ENCODE measurements at places on chromosomes 16 and 17. TPM values are rescaled to one million over a fixed set of nuclear protein-coding genes. Genes with fewer than 3 reads are reported as not detected.

The ICAM2 gene
- polyA plus RNA-seq = 34.2 TPM

The PITPNM3 gene
- 12.8 TPM for polyA plus RNA-seq

The TUBB3 gene
- 2.7 TPM for polyA plus RNA-seq

The UMOD gene
- polyA plus RNA-seq = not detected

The ADAD2 gene
- 0.12 TPM for polyA plus RNA-seq

The INPP5K gene
- 27.7 TPM for polyA plus RNA-seq

The TEX19 gene
- polyA plus RNA-seq = not detected

DNA sequence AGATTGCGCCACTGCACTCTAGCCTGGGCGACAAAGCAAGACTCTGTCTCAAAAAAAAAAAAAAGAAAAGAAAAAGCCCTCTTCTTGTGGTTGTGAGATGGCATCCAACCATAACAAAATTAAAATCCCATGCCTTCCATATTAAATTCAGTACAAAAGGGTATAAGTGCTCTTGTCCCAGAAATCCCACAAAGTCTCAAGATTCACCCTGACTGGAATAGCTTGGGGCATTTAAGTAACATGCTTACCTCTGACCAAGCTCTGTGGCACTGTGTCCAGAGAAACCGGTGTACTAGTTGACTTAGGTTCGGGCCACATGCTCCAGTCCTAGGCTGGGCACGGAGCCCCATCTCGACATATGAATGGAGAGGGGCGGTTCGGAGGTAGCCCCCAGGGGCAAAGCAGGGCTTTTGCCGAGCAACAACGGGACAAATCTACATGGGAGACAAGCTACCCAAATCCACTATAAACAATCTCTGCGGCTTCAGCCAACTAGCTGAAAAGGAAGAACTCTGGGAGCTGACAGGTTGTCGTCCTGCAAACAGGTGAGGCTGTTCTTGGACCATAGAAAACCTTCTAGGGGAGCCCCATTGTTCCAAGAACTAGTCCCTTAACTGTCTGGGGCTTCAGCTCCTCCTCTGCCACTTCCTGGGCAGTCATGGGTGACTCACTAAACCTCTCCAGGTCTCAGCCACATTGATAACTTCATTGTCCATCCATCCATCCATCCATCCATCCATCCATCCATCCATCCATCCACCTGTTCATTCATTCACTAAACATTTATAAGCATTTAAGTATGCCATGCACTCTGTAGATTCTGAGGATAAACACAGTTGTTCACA is 10.3 kb upstream of the IL4R start:
- H3K27ac ChIP-seq = no peak overlapping the region
- H3K27me3 ChIP-seq = no peaks in the 10 kb centered on the region
- no peaks in the 10 kb centered on the region for H3K4me1 ChIP-seq
- H3K36me3 ChIP-seq = no peaks in the 10 kb centered on the region
- no peak for DNase-seq

DNA sequence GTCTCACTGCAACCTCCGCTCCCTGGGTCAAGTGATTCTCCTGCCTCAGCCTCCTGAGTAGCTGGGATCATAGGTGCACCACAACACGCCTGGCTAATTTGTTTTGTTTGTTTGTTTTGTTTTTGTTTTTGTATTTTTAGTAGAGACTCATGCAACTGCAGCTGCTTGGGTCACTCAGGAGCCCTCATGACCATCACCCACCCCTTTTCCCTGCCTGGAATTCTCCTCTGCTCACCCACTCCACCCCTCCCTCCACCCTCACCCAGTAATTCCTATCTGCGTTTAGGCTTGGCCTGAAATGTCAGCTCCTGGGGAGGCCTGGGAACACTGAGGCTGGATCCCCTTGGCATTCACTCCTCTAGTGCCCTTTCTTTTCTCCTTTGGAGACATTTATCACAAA is 25.5 kb downstream of the TMEM92 start:
- no peak overlapping the region for H3K4me3 ChIP-seq
- no peak overlapping the region for H3K27ac ChIP-seq
- H3K36me3 ChIP-seq = no peaks in the 10 kb centered on the region
- H3K27me3 ChIP-seq = no peaks in the 10 kb centered on the region
- peaks cover 10% of the 10 kb centered on the region for H3K4me1 ChIP-seq
- no peak for DNase-seq

GRCh38 chr16:87951552-87952538 is 611 bp downstream of the BANP start:
- peak overlapping the region; percentile 99 for H3K27ac ChIP-seq
- peaks cover 6% of the 10 kb centered on the region for H3K4me1 ChIP-seq
- H3K27me3 ChIP-seq = no peaks in the 10 kb centered on the region

GRCh38 chr17:43745541-43745940 is 13.1 kb downstream of the SOST start:
- no peaks in the 10 kb centered on the region for H3K27me3 ChIP-seq
- no peak for DNase-seq

DNA sequence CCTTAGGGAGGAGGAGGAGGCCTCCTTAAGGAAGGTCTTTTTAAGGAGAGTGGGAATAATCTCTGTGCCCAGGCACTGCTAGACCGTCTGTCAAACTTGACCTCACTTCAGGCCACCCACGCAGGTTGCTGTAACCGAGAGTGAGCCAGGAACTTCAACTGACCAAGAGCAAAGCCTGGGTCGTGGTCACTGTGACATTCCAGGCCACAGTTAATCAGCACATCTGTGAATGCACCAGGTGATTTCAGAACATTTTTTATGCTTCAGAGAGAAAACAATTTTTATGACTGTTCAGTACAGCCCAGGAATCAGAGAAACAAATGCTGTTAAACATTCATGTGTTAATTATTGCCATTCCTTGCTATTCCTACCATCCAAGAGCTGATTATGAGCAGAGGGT is 226.6 kb upstream of the ASIC2 start:
- H3K4me1 ChIP-seq = no peaks in the 10 kb centered on the region
- H3K27ac ChIP-seq = no peak overlapping the region
- H3K27me3 ChIP-seq = no peaks in the 10 kb centered on the region
- no peaks in the 10 kb centered on the region for H3K36me3 ChIP-seq
- H3K4me3 ChIP-seq = no peak overlapping the region

DNA sequence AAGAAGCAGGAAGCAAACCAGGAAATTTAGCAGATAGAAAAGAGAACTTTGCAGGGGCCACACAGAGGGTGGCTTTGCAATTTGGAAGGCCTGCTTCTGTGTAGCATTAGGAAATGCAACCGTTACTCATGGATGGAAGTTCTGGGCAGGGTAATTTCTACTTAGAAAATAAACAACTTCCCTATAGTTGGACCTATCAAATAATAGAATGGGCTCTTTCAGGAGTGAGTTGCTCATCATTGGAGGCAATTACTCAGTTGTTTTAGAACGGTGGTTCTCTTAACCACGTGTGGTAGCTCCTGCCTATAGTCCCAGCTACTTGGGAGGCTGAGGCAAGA is 25.8 kb upstream of the HS3ST2 start:
- H3K4me3 ChIP-seq = no peak overlapping the region
- no peak for DNase-seq
- H3K27me3 ChIP-seq = no peaks in the 10 kb centered on the region

- DNase-seq = peak; percentile 50
- peaks cover 13% of the 10 kb centered on the region for H3K4me1 ChIP-seq
- no peak overlapping the region for H3K4me3 ChIP-seq
- H3K27me3 ChIP-seq = no peaks in the 10 kb centered on the region
These were observed 62.9 kb downstream of the ADCY9 start for GRCh38 chr16:4053301-4053845.

DNA sequence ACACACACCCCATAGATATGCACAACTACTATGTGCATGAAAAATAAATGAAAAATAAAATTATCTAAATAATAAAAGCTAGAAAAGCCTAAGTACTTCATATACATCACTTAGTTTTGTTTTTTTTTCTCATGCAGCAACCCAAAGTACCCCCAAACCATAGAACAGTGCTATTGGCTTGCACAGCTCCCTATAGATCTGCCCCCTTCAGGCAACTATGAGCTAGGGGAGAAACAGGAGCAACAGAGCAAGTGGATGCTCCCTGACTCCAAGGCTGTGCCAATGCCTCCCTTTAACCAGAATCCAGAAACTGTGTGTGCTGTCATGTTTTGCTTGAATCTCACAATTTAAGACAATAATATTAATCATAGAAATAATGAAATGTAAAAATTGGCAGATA is 605.5 kb downstream of the TOX3 start:
- no peaks in the 10 kb centered on the region for H3K36me3 ChIP-seq
- no peak overlapping the region for H3K4me3 ChIP-seq
- no peaks in the 10 kb centered on the region for H3K4me1 ChIP-seq
- no peaks in the 10 kb centered on the region for H3K27me3 ChIP-seq
- no peak for DNase-seq

DNA sequence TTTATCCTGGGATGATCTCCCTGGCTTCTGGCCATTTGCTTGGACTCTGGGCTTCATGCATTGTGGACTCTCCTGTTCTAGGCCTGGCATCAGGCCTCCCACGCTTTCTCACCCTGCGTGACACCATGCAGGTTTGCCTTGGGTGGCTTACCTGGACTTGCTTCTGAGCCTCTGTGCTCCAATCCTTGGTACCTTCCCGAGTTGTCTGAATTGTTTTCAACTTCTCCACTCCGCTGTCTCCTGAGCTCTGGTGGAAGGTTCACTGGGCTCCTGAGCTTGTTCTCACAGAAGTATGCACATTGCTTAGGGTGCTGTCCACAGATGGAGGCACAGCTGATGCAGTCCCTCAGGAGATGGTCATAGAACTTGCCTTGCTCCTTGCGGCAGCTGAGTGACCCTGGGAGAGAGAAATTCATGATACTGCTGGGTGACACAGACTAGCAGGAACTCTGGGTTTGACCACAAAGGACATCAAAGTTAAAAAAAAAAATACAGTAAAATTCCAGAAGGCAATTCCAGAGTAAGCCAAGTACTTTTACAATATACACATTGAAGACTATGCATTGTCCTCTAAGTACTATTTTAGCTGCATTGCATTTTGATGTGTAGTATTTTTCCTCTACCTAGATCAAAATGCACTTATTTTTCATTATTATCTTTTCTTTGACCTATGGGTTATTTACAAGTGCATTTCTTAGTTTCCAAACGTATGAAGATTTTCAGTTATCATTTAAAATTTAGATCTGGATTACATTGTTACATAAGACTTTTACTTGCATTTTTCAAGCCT is 23.1 kb downstream of the TNFRSF13B start:
- H3K4me3 ChIP-seq = no peak overlapping the region
- no peaks in the 10 kb centered on the region for H3K36me3 ChIP-seq
- no peaks in the 10 kb centered on the region for H3K4me1 ChIP-seq
- H3K27ac ChIP-seq = no peak overlapping the region
- DNase-seq = no peak

DNA sequence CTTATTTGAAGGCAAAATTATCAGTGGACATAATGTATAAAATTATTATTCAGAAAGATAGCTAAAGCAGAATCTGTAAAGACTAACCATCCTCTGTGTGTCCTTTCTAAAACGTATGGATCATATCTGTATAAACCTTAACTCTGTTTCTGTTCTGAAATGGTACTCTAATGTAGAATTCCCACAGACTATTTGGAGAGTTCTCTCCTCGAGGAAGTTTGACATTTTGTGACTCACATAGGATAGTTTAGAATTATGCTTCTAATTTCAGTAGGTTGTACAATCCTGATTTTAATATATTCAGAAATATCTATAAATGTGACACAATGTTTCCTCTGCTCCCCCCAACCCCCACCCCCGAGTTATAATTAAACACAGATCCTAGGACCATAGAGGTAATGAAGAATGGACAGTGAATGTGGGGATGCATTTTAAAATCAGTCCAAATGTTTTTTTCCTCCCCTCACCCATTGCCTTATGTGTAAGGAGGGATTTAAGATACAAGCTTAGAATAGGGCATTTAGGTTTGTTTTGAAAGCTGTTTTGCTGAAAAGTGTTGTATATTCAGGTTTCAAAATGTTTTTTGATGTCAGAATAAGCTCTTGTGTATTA is 66.8 kb downstream of the BCAS3 start:
- H3K36me3 ChIP-seq = no peaks in the 10 kb centered on the region
- no peak overlapping the region for H3K27ac ChIP-seq
- DNase-seq = no peak
- H3K4me1 ChIP-seq = no peaks in the 10 kb centered on the region

DNA sequence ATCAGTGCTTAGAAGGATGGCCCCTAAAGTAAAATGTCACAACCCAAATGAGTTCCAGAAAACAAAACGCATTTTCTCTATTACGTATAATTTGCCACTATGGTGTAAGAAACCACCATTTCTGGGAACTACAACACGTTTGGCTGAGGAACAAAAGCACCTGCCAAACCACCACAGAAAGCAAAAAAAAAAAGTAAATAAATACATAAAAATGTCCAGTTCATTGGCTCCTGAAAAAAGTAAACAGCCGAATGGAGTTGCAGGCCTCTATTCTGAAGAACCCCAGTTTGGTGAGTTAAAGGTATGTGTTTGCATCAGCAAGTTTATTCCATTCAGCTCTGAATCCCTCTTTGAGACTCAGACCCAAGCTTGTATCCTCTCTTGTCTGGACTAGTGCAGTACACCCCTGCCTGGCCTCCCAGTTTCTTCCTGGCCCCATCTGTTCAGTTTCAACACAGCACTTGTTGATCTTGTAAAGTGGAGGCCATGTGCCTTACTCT is 36.9 kb downstream of the ERN1 start:
- peaks cover 1% of the 10 kb centered on the region for H3K4me1 ChIP-seq
- H3K36me3 ChIP-seq = no peaks in the 10 kb centered on the region
- H3K4me3 ChIP-seq = no peak overlapping the region
- no peaks in the 10 kb centered on the region for H3K27me3 ChIP-seq

GRCh38 chr17:75124819-75125162 is 6.8 kb downstream of the NT5C start:
- no peak overlapping the region for H3K27ac ChIP-seq
- no peak overlapping the region for H3K4me3 ChIP-seq
- H3K27me3 ChIP-seq = no peaks in the 10 kb centered on the region
- H3K4me1 ChIP-seq = no peaks in the 10 kb centered on the region
- no peak for DNase-seq

Data from ovary (tissue), 10 donors.